K562 (cell line): ENCODE measurements at places on chromosomes 1 and 21.
A peak's percentile ranks its signal among the peaks of the same experiment; 100 is the strongest.

- DNase-seq, result no peak
Measured at GRCh38 chr1:226974544-226975258, 34.6 kb downstream of the COQ8A start.

DNA sequence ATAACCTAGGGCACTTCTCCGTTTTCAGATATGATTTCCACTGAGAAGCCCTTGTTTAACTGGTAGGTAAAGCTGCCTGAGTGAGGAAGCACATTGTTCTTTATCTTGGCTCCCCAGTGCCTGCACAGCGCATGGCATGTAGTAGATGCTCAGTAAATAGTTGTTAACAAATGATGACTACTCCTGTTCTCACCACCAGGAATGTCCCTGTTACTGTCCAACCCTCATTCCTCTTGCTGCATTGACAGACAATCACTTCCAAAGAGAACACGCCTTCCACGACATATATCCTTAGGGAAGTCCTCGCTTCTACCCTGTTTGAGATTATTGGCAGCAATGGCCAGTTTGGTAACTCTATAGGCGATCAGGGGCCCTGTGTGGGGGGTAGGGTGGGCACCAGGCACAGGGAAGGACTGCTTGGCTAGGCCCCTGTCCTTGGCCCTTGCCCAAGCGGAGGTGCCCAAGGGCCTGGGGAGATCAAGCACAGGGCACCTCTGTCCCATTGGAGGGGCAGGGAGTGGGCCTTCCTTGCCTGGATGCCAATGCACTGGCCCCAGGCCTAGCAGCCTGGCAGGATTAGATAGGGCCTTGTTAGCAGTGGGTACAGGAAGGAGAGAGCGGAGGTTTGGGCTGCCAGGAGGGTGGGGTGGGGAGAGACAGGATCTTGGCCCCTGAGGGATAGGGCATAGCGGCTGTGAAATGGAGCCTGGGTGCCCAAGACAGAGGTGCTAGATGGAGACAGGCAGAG lies 10.2 kb downstream of the NES start:
- DNase-seq, result no peak

GRCh38 chr1:87330057-87330884 lies 1.6 kb downstream of the LMO4 start:
- no peak for DNase-seq

GRCh38 chr1:17239420-17239819 lies 9.5 kb upstream of the PADI3 start:
- peak; percentile 85 for DNase-seq

DNA sequence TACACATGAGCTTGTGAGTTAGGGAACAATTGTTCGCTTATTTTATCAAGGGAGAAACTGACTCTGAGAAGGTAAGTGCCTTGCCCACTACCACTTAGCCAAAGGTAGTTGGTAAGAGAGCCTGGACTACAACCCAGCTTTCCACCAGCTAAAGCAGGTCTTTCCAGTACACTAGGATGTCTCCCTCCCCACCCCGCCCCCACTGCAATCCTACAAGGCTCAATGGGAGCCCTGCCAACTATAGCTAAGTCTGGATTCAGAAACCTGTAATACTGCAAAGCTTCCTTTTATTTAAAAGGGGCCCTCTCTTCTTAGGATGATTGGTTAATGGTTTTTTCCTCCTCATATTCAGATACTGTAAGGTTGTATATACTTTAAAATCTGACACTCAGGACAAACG lies 102.0 kb upstream of the C8B start:
- no peak for DNase-seq

DNA sequence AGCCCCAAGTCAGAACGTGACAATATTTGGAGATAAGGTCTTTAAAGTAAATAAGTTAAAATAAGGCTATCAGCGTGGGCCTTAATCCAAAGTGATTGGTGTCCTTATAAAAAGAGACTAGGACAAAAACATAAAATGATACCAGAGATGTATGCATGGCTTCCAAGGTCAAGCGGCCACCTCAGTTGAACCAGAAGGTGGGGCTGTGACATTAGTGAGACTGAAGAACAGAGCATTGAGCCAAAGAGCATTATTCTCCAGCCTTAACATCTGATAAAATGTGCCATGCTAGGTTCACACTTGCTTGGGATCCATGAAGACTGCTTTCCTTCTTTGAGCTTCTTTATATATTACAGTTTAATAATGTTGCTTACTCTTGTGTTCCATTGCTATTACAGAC lies 554.6 kb downstream of the PLA2G4A start:
- no peak for DNase-seq

GRCh38 chr1:98763488-98764150 lies 102.1 kb downstream of the SNX7 start:
- DNase-seq, result no peak

- no peak for DNase-seq
Measured at GRCh38 chr1:207027206-207027777, 5.3 kb downstream of the C1orf116 start.

DNA sequence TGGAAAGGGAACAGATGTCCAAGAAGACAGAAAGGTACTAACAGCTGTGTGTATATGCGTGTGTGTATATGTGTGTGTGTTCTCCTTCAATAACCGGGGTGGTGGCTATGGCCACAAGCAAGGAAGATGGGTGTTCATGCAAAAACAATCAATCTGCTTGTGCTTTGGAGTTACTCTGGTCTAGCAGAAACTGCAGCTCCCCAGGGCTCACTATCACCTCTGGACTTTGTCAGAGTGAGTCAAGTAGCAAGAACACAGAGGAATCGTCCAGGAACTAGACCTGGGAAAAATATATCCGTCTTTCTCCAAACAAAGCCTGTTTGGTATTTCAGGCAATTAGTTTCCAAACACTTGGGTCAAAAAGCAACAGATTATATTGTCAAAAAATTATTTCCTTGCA lies 68.6 kb downstream of the GNG12 start:
- DNase-seq, result no peak

- no peak for DNase-seq
Measured at GRCh38 chr1:29129916-29130315, 6.2 kb upstream of the TMEM200B start.

- no peak for DNase-seq
Measured at GRCh38 chr1:201312298-201312697, 29.0 kb downstream of the PKP1 start.

DNA sequence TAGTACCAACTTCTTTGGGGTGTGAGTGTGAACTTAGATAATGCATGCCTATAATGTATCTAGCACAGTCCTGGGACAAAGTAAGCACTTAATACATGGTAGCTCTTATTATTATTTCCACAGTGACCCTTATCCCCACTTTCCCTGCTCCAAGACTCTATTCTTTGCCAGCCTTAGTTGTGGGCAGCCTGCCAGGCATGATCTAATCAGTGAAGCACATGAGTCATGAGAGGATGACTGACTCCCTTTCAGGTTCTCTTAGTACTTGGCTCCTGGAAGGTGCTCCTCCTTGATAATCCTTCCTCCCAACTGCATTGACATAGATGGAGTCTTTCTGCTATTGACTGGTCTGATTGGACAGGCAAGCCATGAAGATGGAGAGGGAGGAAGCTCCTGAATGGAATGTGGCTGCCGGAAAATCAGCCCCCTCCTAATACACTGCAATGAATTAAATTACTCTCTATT lies 17.4 kb upstream of the GNG12 start:
- DNase-seq, result peak; percentile 35

DNA sequence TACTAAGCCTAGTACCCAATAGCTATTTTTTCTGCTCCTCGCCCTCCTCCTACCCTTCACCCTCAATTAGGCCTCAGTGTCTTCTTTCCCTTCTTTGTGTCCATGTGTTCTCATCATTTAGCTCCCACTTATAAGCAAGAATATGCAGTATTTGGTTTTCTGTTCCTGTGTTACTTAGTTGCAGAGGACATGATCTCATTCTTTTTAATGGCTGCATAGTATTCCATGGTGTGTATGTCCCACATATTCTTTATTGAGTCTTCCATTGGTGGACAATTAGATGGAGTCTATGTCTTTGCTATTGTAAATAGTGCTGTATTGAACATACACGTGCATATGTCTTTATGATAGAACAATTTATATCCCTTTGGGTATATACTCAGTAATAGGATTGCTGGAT lies 106.9 kb upstream of the NR5A2 start:
- DNase-seq, result no peak

GRCh38 chr1:155000411-155000725 lies 2.2 kb upstream of the ZBTB7B start:
- no peak for DNase-seq

GRCh38 chr1:28905921-28906666 lies 8.3 kb upstream of the EPB41 start:
- DNase-seq, result no peak

DNA sequence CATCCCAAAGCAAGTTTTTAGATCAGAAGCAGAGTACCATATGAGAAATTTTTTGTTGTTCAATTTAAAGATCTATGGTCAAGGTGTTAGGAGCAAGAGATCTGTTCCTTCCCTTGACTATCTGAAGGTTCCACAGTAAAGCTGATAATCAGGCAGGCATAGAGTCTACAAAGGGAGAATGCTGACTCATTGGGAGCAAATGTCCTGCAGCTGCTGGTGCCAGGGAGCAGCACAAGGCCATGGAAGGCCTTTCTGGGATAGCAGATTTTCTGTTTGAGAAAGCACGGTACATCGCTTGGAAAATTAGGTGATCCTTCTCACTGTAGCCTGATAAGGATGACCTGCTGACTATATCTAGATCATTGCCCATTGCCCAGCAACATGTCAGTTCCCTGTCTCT lies 210.1 kb upstream of the C1orf87 start:
- no peak for DNase-seq

DNA sequence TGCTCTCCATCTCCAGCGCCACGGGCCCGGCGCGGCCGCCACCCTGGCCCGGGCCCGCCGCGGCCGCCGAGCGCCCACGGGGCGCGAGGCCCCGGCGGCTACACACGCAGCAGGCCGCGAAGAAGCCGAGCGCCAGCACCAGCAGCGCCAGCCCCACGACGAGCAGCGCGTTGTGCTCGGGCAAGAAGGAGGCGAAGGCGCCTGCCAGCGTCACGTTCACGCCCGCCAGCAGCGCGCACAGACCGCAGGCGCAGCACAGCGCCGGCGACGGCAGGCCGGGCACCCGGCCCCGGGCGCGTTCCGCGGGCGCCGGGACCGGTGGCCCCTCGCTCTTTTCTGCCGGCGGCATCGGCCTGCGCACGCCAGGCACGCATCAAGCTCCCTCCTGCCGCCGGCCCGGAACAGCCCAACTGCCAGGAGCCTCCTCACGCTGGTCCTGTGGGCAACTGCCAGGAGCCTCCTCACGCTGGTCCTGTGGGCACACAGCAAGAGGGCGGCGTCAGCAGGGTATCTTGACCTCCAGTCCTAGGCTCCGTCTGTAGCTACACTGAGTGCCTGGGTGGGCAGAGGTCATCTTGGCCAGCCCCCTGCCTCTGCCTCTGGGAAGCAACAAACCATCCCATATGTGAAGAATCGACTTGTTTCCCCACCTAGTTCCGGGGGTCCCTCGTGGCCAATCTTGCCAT lies 18.1 kb downstream of the KNCN start:
- no peak for DNase-seq

- DNase-seq, result peak; percentile 50
Measured at GRCh38 chr1:171245458-171246064, 2.7 kb upstream of the FMO1 start.

GRCh38 chr1:147238053-147238902 lies 4.2 kb upstream of the CHD1L start:
- DNase-seq, result no peak

- no peak for DNase-seq
Measured at GRCh38 chr1:91617285-91617765, 116.7 kb downstream of the CDC7 start.

- DNase-seq, result no peak
Measured at GRCh38 chr1:227740401-227740960, 5.2 kb downstream of the SNAP47 start.

- DNase-seq, result no peak
Measured at GRCh38 chr1:43372172-43372571, 4.4 kb upstream of the ELOVL1 start.

- no peak for DNase-seq
Measured at GRCh38 chr1:21834666-21835065, 22.6 kb downstream of the LDLRAD2 start.

- DNase-seq, result no peak
Measured at GRCh38 chr1:101105877-101106276, 80.3 kb upstream of the DPH5 start.

GRCh38 chr1:180633057-180634056 lies 1.5 kb downstream of the XPR1 start:
- peak; percentile 46 for DNase-seq

DNA sequence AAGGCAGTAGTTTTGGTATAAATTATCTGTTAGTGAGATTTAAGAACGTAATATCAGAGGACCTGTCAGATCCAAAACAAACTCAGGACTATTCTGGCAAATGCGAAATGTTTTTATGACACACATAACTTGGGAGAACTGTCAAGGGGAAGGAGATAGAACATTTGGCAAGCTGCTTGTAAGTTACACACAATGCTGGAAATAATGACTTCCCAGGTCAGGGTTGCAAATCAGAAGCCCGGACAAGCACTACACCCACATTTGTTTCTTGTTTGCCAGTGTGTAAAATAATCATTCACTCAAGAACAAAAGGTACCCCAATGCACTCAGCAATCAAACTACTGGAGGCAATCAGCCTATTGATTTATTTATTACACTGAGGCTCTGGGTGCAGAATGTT lies 354.7 kb downstream of the KCNH1 start:
- no peak for DNase-seq

- DNase-seq, result no peak
Measured at GRCh38 chr1:81869307-81869706, 68.6 kb downstream of the ADGRL2 start.

GRCh38 chr1:44472620-44473525 lies 67.8 kb downstream of the RNF220 start:
- DNase-seq, result no peak

GRCh38 chr1:177571076-177571475 lies 398.8 kb downstream of the SEC16B start:
- no peak for DNase-seq

GRCh38 chr21:39037807-39038405 lies 145.3 kb downstream of the PSMG1 start:
- peak; percentile 36 for DNase-seq

- no peak for DNase-seq
Measured at GRCh38 chr1:230295367-230295766, 130.8 kb downstream of the PGBD5 start.

DNA sequence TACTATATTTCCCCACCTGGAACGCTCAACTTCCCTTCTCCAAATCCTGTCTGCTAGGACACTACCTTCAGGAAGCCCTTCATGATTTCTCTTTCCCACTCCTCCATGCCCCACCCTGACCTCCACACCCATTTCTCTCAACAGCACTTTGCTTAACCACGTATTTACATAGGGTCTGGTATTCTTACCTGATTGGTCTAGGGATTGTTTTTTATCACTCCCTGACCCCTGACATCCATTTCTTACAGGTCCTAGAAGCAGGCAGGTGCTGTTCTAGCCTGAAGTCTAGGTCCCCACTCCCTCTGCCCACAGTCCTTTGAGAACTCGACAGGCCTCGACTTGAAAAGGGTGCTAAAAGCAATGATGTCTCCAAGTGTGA lies 47.5 kb downstream of the DMAP1 start:
- no peak for DNase-seq
